ENCODE measurements at places on chromosomes 2 and 18.

GRCh38 chr2:161703863-161704262, 79.6 kb downstream of the SLC4A10 start:
- DNase-seq = no peak

GRCh38 chr2:112087346-112088020, 32.4 kb downstream of the TMEM87B start:
- no peak for DNase-seq

DNA sequence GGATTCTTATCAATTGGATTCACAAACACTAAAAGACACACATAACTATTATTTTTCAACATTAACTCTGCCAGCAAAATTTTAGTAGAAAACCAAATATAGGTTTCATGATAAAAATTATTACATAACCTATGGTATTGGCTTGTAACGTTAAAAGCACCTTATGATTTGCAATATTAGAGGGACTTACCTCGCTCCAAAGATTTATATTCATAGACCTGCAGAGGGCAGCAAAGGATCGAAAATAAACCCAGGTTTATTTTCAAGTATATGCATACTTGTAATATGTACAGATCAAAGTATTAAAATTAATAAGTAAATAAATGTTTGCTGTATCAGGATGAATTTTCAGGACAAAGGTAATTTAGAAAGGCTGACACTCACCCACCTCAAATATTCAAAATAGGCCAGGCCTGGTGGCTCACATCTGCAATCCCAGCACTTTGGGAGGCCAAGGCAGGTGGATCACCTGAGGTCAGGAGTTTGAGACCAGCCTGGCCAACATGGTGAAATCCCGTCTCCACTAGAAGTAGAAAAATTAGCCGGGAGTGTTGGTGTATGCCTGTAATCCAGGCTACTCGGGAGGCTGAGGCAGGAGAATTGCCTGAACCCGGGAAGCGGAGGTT, 45.3 kb downstream of the LRPPRC start:
- DNase-seq = no peak

- no peak for DNase-seq
Measured at GRCh38 chr18:57088883-57089282, 58.0 kb upstream of the BOD1L2 start.

DNA sequence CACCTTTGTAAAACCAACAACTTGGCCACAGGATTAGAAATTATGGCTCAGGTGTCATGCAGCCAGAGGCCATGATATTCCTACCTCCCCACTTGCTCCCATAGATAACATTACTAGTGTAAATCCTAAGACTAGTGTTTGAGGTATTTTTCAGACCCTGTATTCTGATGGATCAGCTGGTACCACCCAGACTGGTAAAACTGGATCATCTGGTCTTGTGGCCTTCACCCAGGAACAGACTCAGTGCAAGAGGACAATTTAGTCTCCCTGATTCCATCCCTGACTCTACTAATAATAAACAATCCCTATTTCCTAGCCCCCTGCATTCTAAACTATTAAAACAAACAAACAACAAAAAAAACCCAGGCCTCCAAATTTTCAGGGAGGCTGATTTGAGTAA, 121.0 kb downstream of the ALPK2 start:
- DNase-seq = no peak

DNA sequence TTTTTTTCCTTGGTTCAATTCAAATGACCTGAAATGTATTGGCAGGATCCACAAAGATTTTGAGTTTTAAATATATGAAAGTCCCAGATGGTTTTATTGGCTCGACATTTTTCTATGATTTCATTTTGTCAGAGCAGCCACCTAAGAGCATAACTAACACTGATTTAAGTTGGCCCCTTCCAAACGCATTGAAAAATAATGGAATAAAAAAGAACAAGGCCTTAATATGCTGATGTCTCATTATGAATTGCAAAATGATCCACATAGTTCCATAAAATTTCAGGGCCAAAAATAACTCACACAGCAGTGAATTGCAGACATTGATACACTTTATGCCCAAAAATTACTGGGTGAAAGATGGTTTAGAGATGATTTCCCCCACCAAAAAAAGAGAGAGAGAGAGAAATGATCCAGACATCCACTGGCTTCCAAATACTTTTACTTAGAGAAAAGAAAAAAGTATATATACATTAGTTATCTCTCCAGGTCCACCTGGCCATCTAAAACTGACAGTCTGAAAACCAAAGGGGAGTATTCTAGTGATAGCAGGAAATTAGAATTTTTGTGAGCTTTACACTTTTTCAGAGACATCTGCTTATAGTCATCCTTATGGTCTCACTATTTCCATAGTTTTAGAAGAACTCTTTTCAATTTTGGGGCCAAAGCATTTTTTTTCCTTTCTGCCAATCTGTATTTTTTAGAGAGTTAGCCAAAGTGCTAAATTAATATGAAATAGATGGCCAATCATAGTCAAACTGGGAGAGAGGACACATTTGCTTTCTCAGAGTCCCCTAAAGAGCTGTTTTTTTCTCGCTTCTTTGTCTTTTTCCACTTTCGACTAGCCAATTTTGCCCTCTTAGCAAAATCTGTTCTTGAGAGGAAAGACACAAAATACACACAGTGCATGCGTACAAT, 213.5 kb upstream of the RND3 start:
- DNase-seq = no peak

DNA sequence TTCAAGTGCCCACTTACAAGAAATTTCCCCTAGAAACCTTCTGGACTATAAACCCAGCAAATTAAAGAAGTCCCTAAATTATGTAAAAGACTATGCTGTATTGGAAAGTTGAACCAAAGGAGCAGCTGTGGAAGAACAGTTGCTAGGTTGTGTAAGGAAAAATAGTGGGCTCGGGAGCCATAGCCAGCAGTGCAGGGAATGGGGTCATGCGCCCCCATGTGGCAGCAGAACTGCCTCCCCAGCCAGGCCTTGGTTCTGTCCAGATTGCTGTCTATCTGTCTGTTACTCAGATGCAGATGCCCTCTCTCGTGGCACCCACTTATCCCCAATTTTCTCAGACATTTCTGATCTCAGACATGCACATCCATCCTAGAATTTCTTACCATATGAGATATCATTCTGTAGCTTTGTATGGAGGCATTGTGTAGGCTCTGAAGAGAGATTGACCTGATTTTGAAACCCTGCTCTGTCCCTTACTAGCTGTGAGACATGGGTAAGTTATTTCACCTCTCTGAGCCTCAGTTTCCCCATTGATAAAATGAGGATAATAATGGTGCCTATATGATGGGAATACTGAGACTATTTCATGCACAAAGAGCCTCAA, 258.3 kb downstream of the SS18 start:
- DNase-seq = peak; percentile 9

DNA sequence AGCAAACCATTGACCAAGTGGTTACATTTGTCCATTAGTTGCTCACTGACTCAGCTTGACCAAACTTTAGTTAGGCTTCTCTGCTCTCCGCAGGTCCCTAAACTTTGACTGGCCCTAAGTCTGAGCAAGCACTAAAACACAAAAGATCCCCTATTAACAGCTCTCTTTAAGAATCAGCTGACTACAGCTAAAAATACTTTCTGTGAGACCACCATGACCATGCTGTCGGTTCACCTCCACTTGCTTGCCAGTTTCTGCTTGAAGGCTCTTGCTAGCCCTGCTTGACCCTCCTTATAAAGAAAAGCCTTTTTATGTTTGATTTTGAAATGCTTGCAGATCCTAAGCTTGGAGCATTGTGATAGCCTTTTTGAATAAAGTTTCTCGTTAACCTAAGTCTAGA, 40.4 kb upstream of the RIT2 start:
- DNase-seq = no peak

GRCh38 chr2:195626507-195626906, 30.5 kb upstream of the SLC39A10 start:
- DNase-seq = no peak

GRCh38 chr18:1840878-1841277, 730.4 kb downstream of the METTL4 start:
- no peak for DNase-seq

- no peak for DNase-seq
Measured at GRCh38 chr2:9235147-9236044, 28.8 kb downstream of the ASAP2 start.

DNA sequence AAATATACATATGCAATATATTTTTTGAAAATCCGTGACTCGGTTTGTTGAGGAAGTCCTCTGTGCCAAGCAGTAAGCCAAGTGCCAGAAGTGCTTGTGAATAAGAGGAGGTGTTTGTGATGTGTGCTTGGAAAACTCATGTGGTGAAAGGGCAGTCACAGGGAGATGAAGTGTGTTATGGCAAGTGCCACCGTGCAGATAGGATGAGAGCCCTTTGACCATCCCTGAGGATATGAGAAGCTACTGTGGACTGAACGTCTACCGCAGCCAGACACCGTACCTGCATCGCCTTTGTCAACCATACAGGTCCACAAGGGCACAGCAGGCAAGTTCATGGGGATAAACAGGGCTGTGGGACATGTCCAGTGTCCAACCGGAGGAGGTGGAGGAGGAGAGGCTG, 288.9 kb upstream of the MYT1L start:
- DNase-seq = no peak

GRCh38 chr18:74832999-74833398, 235.3 kb downstream of the ZNF407 start:
- no peak for DNase-seq

- DNase-seq = no peak
Measured at GRCh38 chr2:20539776-20540586, 93.1 kb downstream of the RHOB start.

- DNase-seq = no peak
Measured at GRCh38 chr2:197626965-197627625, 48.3 kb downstream of the RFTN2 start.

DNA sequence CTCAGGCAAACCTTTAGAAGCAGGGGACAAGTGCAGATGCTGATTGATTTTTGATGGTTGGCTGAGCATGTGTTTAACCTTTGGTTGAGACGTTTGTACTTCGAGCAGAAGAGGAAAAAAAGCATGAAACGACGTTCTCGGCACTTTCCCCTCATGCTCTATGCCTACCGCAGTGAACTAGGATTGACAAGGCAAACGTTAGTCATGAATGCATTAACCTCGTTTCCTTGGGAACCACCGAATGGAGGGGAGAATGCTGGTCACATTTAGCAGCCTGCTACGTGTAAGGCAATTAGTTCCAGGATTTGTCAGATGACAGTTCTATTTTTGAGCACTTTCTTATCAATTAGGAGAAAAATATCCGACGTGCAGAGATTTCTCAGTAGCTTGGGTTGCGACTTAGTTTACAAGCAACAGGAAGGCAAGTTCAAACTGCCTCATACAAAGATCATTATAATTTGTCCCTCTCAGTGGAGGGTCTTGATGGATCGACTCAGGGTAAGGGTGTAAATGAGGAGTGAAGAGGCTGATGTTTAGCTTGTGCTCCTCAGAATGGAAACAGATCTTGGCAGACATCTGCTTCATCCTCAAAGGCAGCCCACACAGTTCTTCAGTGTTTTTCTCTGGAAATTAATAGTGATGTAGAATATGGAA, 47.4 kb upstream of the GPR45 start:
- no peak for DNase-seq

DNA sequence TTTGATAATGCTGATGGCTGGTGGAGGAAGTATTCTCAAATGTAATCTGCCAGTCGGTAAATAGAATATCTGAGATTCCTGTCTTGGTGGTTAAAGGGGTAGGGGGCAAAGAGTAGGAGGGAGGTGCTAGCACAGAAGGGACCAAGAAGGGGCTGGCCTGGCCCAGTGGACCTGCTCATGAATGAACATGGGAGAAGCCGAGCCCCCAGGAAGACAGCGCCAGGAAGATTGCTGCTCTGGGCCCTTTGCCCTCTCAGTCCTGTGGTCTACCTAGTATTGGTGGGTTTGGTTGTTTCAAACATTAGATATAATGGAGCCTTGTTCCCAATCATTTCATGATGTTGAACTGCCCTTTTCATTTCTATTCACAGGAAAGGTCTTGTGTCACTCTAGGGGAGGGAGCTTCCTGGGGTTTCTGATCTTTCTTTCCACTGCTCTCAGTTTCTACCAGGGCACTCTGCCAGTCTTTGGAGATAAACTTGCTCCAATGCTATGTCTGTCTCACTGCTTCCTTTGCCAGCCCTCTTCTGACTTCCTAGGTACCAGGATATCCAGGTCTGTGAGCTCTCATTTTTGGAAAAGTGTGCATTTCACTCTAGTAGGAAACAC, 5.3 kb upstream of the MOCOS start:
- no peak for DNase-seq

DNA sequence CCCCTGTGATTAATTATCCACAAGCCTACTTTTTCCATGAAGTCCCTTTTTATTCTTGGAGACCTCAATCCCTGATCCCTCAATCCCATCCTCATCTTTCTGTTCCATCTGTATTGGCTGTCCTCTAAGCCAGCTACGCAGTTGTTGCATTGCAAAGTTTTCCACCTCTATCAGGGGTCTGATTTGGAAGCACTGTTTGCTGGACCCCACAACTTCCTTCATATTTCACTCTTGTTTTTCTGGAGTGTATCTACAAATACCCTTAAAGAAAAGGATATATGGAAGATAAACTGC, 22.4 kb downstream of the FN1 start:
- DNase-seq = no peak

GRCh38 chr2:64359892-64360657, 93.9 kb upstream of the LGALSL start:
- no peak for DNase-seq

- DNase-seq = no peak
Measured at GRCh38 chr2:13015532-13016320, 299.0 kb downstream of the TRIB2 start.

DNA sequence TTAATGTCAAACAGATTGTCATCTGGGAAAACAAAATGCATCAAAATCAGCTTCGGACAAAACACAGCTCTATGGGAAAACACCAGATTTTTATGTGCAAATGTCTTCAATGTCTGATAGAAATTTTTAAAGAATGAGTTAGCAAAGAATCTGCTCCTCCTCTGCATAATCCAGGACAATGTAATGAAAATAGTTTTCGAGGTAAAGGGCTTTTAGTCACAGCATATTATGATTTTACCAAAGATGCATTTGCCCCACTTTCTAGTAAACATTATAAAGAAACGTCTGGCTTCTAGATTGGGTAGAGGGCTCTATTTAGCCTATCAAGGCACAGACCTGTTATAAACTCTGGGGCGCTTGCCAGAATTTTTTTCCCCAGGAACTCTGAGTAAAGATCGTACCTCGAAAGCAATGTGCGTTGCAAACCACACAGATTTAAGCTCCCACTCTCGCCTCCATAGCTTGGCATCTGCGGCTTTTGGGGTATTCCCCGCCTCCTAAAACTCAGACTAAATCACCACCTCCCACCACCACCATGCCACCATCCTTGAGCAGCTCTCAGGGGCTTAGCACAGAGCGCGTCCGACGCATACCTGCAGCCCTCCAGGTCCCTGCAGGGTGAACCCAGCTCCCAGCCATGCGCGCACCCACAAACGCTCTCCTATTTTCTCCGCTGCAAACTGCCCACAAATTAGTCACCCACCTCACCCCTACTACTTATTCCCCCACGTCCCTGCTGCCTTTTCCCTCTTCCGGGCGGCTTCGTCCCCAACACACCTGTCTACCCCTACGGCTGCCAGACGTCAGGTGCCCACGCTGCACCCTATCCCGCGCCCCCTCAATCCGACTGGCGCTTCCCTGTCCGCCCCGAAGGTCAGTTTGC, 829 bp downstream of the ACVR1C start:
- DNase-seq = no peak

DNA sequence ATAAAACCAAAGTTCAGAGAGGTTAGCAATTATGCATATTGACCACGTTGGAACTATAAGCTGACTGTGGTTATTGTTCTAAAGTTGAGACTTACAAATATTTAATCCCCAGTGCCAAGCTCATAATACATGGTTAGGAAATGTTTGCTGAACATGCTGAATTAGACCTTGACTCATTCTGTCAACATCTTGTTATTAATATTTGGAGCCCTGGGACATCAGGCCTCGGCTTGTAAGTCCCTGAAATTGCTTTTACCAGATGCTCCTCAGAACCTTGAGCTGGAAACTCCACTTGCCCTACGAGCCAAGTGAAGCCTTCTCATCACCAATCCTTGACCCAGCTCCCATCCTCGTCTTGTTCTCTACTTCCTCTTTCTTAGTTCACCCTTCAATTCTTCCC, 21.2 kb downstream of the DYNAP start:
- no peak for DNase-seq
